ENCODE measurements at places on chromosomes 4 and X.

DNA sequence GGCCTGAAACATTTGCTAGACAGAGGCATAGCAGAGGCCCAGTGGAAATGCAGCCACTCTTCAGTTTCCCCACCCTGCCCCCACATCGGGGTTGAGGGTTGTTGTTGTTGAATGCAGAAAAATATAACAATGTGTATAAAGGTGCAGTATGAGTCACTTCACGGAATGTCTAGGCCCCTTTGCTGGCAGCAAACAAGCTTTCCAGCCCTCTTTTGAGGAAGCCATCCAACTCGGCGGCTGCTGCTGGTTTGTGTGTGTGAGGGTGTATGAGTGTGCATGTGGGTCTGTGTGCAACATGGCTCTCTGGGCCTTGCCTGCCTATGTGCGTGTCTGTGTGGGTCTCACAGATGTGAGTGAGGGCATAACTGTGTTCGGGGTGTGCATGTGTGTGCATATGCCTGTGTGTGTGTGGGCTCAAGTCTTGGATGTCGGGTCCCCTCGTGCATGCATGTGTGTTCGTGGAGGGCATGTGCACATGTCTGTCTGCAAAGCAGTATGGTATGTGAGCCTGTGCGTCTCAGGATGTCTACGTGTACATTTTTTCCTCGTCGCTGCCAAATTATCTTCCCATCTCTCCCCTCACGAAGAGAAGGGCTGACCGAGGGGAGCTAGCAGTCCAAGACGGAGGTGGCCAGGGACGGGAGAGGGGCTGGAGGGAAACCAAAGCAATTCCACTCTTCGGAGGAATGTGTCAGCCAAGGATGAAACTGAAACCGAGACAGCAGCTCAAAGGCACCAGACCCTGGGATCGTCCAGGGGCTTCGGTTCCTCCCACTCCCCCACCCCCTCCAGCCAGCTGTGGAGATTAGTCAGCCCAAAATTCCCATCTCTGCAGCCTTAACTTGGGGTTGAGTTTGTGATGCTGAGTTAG is 8.4 kb upstream of the ELF4 start:
- DNase-seq: no peak

GRCh38 chr4:140807491-140808252 is 51.5 kb upstream of the TBC1D9 start:
- DNase-seq: no peak

- no peak for DNase-seq
Measured at GRCh38 chr4:40571208-40571607, 58.5 kb downstream of the RBM47 start.

DNA sequence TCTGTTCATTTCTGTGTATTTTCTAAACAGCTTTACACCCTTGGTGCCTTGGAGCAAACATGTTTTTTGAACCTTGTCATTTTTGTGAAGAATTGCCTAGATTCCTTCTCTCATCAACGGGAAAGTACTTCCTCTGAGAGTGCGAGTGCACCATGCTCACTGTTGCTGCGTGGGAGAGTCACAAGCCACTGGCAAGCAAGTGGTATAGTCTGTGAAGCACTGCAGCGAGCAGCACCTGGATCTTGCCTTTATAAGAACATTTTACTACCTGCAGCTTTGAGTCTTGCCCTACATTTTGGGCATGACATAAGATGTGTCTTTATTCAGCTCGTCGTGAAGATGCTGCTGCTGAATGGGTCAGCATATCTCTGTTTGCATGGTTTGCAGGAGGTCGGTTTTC is 44.9 kb downstream of the HADH start:
- no peak for DNase-seq

GRCh38 chr4:112370466-112370865 is 73.3 kb downstream of the ALPK1 start:
- DNase-seq: no peak

DNA sequence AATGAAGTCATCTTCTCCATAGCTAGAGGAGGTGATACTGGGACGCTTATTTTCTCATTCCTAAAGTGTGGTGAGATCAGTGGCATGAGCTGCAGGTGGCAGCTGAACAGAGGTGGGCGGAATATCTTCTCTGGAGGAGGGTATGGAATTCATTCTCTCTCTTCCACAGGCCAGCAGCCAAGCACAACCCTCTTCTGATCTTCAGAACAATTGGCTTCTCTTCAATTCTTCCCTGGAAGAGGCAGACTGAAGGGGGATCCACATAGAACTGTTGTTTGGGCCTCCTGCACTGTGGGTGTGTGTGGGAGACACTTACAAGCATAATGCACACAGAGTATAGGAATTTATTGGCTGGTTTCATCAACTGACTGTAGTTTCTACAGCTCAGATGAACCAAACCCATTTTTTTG is 180.4 kb upstream of the RASGEF1B start:
- no peak for DNase-seq

DNA sequence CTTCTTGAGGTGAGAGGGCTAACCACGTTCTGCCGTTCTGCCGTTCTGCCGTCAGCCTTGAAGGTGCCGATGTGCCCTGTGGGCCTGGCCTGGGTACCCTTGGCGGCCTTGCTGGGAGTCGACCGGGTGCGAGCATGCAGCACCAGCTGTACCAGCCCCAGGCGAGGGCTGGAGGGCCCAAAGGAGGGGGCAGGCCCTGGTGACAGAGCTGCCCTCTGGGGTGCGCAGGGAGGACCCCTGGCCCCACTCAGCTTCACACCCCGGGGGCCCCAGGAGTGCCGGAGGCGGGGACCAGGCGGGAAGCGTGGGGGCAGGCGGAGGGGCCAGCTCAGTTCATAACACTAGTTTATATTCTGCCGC is 22.1 kb downstream of the UVSSA start:
- DNase-seq: no peak

- no peak for DNase-seq
Measured at GRCh38 chrX:41705680-41706374, 17.1 kb downstream of the GPR34 start.

- DNase-seq: no peak
Measured at GRCh38 chr4:98166025-98166730, 22.9 kb upstream of the STPG2 start.

DNA sequence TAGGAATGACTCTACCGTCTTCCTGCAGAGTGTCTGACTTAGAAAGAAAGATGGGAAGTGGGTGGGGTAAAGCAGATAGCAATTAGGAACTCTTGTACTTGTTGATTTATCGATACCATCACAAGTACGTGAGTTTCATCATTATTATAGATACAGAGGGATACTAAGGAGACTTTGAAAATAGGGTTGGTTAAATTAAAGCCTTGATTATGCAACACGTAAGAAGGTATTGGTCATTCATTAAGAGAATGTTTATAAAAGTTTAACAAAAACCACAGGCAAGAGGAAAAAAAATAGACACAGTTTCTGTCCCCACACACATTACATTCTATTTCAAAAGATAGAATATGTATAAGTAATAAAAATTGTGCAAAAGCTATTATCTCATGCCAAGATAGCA is 65.9 kb upstream of the UGT2B7 start:
- no peak for DNase-seq

DNA sequence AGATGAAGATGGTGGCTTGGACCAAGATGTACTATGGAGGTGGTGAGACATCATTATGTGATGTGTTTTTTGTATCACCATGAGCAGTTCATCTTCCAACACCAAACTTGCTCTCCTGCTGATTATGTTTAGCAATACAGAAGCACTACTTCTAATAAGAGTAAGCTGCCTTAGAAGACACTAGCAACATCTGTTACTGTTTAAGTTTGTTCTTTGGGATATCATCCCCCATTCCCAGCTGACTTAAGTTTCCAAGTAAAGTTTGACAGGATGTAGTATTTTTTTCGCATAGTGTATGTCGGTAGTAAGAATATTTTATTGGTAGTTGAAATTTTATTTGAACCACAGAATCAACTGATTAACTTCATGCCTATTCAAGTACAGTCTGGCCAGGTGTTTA is 123.5 kb upstream of the BMPR1B start:
- no peak for DNase-seq

- no peak for DNase-seq
Measured at GRCh38 chr4:80053140-80053910, 19.7 kb downstream of the ANTXR2 start.

DNA sequence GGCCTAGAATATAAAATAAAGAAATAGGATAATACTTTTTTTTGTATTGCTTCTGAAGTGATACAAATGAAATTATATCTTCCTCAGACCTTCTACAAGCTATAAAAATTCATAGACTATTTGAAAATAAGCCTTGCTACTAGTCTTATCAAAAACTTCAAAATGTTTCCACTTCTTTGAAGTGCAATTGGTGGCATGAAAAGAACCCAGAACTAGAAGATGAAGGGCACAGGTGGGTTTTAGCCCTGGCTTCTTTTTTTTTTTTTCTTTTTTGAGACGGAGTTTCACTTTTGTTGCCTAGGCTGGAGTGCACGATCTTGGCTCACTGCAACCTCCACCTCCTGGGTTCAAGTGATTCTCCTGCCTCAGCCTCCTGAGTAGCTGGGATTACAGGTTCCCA is 44.2 kb downstream of the GSX2 start:
- no peak for DNase-seq

DNA sequence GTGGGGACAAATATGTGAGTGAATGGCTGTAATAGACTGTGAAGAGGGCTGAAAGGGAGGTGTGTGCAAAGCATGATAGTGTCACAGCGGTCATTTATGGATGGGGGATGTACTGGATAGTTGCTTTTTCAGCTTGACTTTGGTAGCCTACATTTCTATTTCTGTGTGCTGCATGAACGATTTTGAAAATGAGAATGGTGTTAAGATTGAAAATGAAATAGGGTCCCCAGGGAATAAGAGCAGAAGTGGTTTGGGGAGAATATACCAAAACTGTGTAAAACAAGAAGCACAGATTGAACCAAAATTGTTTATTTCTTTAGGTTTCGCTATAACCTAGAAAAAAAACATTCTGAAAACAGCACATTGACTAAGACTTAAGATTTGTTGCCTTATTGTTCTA is 58.8 kb upstream of the CLNK start:
- DNase-seq: no peak

DNA sequence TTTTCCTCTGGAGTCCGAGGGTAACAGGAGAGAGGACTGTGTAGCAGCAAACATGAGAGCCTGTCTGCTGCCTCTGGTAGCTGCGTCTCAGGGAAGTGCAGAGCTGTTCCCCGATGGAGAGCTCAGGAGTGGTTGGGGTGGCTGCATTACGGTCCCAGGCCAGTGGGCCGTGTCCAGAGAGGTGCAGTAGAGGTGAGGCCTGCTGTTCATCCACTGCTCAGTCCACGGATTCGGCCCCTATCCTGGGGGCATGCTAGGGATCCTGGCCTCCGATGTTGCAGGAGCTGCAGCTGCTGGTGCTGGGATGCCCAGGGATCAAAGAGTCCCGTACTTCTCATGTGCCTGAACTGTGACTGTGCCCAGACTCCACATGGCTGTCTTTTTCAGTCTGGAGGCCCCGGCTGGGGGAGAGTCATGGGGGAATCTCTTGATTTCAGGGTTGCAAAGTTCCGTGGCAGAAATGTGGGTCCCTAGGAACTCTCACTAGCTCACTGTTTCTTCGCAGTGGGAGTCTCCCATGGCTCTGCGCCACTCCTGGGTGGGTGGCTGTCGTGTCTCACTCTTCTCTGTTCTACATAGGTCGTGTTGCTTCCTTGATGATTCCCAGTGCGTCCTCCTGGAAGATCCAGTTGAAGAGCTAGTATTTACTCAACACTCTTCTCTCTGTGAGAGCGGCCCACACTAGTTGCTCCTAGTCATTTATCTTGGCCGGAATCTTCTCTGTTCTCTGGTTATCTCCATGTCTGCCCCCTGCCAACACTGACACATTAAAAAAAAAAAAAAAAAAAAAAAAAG is 109.5 kb upstream of the CENPE start:
- no peak for DNase-seq

DNA sequence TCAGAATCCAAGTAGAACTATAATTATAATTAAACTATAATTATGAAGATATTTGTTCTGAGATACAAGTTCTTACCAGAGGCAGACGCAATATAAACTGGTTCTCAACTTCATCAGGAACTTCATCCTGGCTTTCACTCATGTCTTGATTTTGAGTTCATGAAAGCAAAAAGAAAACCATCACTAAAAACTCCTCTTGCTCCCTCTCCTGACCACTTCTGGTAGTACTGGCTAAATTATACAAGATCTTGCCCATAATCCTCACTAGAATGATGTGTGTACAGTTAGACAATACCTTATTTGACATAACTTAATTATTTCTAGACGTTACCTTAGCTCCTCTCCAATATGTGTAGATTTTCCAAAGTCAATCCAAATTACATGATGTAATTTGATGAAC is 3.7 kb downstream of the TAF7L start:
- no peak for DNase-seq

- DNase-seq: no peak
Measured at GRCh38 chrX:2723286-2723879, 28.5 kb upstream of the XG start.

- DNase-seq: no peak
Measured at GRCh38 chr4:83012200-83012686, 1.6 kb upstream of the LIN54 start.

DNA sequence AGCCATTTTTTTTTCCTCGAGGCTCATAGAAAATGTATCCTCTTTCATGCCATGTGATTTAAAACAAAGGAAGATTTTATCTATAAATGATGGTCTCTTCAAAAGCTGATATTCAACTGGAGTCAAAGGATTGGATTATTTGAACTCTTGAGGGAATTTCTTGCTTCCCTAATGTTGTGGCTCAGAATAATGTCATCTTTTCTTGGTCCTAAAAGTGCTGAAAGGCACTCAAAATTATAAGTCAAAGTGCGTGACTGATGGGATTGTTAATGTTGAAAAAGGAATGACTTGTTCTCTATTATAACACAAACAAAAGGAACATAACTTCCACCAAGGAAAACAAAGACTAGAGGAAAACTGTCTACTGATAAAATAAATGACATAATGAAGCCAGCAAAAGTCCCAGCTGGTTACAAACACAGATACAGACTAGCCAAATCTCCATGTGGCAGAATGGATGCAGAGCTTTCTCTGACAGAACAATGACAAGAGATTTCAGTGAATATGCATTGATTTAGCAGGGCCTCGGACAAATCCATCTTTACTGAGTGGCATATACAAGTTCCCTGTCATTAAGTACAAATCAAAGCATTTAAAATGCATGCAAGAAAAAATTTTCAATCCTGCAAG is 552.6 kb downstream of the GBA3 start:
- no peak for DNase-seq

- no peak for DNase-seq
Measured at GRCh38 chr4:1153567-1154090, 18.8 kb downstream of the SPON2 start.

DNA sequence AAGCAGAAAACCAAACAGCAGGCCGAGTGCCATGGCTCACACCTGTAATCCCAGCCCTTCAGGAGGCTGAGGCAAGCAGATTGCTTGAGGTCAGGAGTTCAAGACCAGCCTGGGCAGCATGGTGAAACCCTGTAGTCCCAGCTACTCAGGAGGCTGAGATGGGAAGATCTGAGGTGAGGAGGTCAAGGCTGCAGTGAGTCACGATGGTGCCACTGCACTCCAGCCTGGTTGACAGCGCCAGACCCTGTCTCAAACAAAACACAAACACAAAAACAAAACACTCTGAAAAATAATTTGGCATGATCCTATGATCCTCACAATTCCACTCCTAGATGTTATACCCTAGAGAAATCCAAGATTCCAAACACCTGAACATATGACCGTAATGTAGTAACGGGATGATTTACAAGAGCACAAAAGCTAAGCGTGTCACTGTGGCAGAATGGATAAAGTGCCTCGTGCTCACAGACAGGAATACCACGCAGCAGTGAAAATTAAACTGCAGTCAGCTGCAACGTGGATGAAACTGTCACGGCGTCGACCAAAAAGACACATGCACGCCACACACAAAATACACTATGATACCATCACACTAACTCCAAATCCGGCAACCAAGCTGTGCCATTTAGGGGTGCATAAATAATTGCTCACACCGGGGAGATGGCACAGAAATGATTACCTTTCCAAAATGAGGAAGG is 1.7 kb downstream of the NELFA start:
- DNase-seq: no peak
